ENCODE measurements at places on chromosomes 4 and X.

DNA sequence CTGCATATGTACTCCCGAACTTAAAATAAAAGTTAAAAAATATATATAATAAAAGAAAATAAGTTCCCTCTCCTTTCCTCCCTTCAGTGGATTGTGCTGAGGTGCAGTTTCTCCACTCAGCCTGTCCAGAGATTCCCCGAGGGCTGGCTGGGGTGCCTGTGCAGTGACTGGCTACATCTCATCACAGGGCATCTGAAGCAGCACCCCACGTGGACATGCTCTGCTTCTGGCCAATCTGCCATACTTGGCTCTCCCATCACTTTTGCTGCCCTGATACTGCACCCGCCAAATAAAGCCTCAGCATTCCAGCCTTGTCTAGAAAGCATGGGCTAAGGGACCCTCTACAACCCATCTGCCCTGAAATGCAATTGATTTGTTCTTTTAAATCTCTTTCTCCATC lies 11.1 kb upstream of the MGST2 start:
- DNase-seq: no peak

DNA sequence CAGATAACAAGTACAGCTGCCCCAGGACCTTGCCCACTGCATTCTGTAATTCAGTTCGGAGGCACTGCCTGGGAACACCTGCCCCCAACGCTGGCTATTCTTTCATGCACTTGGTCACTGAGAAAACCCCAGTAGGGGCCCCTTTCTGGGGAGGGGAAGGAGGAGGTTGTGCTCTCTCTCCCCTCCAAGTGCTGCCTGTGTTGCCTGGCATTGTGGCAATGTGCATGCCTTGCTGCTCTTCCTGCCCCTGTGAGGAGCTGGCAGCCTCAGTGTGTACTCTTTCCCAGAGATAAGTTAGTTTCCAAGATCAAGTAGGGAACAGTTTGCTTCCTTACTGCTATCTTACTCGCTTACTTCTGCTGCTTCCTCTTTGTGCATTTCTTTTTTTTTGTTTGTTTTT lies 90.8 kb downstream of the AASDH start:
- no peak for DNase-seq

GRCh38 chr4:23166407-23166806 lies 473.7 kb downstream of the GBA3 start:
- no peak for DNase-seq

- no peak for DNase-seq
Measured at GRCh38 chr4:184439856-184440594, 34.3 kb downstream of the IRF2 start.

- DNase-seq: no peak
Measured at GRCh38 chrX:142076633-142077032, 128.5 kb downstream of the MAGEC2 start.

DNA sequence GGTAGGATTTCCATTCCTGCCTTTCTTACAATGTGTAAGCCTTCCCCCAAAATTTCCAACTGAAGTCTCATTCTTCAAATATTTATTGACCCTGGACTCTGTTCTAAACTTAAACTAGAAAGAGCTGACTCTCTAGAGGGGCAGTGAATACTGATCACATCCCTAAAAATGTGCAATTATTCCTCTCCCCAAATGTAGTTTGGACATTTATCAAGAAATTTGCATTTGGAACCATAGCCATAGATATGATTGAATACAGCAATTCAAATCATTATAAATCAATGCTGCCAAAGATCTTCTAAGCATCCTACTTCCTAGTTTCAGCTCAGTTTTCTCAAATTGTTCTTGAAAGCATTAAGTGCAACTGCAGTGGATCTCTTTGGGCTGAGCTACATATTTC lies 525.7 kb downstream of the RAB28 start:
- DNase-seq: no peak

GRCh38 chr4:145097331-145097820 lies 620 bp downstream of the ANAPC10 start:
- DNase-seq: no peak

DNA sequence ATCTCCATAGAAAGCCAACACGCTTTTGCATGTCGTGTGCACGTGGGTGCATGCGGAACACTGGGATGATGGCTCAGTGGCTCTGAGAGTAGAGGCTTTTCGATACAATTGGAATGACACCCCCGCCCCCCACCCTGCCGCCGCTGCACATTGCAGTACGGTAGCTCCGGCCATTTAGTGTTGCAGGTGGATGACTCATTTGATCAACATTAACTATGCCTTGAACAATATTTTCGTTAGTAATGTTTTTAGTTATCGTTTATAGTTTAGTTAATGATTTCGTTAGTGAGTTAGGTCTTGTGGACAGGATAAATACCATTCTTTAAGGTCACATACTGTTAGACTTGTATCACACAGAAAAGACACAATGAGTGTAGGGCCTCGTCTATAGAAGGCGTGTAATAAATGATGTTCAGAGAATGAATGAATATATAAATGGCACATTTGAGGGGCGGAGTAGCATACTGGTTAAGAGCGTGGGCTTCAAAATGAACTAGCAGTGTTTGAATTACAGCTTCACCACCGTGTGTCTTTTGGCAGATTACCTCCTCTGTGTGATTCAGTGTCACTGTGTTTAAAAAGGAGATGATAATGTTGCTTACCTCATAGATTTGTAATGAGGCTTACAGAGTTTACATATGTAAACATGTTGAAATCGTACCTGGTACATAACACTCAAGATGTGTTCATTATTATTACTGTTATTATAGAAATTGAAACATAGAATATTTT lies 67.2 kb upstream of the TENM3 start:
- no peak for DNase-seq

DNA sequence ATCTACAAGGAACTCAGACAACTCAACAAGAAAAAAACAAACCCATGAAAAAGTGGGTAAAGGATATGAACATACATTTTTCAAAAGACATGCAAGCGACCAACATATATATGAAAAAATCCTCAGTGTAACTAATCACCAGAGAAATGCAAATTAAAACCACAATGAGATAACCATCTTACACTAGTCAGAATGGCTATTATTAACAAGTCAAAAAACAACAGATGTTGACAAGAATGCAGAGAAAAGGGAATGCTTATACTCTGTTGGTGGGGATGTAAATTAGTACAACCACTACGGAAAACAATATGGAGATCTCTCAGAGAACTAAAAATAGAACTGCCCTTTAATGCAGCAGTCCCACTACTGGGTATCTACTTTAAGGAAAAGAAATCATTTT lies 12.1 kb downstream of the NIPAL1 start:
- no peak for DNase-seq

GRCh38 chr4:6047130-6047673 lies 29.0 kb upstream of the C4orf50 start:
- DNase-seq: peak; percentile 19

DNA sequence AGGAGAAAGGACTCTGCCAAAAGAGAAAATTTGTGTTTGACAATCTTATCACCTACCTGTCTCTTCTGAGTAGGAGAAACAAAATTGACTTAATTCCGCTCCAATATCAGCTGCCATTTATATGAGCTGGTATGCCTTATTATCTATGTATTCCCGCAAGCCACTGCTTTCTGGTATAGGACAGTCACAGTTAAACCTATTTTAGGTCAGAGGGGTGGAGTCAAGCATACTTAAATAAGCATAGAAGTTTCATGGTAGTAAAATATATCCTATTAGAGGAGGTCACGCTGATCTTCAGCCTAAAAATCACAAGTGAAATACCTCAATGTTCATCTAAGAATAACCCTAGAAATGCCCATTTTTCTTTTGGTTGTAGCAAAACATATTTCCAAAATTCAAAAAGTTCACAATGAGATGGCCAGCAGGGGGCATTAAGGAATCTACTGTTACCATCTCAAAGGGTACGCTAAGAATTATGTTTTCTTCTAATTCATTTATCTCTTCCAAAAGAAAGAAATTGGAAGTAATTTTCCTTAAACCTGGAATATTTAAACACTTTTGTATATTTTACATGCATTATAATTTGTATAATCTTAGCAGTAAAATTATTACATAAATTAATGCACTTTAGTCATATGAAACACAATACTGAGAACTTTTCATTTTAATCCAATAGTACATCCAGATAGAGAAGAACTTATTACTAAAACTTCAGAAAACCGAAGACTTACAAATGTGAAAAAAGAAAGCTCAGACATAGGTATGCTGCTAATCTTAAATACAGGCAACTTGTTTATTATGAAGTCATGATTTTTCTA lies 10.5 kb downstream of the PPAT start:
- peak; percentile 27 for DNase-seq

DNA sequence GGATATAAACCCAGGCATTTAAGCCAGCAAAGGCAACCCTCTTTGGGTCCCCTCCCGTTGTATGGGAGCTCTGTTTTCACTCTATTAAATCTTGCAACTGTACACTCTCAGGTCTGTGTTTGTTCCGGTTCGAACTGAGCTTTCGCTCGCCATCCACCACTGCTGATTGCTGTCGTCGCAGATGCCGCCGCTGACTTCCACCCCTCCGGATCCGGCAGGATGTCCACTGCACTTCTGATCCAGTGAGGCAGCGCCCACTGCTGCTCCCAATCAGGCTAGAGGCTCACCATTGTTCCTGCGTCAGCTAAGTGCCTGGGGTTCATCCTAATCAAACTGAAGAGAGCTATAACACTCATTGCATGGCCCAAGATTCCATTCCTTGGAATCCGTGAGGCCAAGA lies 49.2 kb downstream of the ENOPH1 start:
- DNase-seq: no peak

DNA sequence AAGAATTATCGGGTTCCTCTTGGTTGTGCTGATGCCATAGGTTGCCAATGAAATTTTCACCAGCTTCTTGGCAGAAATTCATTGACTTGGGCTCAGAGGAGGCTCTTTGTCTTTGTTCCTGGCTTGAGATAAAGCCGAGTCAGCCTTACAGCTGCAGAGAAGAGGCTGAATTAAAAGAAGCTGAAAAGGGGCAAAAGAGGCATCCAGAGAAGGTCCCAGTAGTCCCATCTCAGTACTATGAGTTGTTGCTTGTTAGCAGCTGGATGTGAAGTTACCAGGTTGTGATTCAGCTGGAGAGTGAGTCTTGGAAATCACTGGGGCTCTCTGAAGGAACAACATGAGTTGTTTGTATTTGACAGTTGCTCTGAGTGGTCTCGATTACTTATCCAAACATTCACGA lies 59.7 kb downstream of the SMAD1 start:
- no peak for DNase-seq

DNA sequence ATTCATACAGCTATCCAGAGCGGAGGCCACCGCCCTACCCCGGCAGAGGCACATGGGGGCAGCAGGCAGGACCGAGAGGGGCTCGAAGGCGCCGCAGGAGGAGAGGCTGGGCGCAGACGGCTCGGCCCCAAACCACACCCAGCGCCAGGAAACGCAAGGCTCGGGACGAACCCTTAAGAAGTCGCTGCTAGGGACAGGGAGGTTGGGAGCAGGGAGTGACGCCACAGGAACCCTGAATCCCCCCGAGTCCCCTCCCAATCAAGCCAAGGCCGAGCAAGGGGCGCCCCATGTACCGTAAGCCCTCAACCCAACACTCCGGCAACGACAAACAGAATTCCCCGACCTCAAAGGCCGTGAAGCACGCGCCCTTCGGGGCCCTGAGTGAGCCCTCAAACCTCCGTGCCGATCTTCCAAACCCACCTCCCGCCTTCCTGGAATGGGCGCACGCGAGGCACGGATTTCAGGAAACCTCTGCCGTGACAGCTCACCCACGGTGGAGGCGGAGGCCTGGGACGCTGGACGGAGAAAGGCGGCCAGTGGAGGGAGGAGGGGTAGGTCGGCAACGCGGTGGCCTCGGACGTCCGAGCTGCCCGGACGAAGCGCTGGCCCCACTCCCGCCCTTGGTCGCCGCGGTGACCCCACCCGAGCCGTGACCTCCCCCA lies 1.8 kb downstream of the ZFYVE28 start:
- DNase-seq: no peak

GRCh38 chrX:106899841-106900240 lies 3.3 kb downstream of the RIPPLY1 start:
- no peak for DNase-seq

DNA sequence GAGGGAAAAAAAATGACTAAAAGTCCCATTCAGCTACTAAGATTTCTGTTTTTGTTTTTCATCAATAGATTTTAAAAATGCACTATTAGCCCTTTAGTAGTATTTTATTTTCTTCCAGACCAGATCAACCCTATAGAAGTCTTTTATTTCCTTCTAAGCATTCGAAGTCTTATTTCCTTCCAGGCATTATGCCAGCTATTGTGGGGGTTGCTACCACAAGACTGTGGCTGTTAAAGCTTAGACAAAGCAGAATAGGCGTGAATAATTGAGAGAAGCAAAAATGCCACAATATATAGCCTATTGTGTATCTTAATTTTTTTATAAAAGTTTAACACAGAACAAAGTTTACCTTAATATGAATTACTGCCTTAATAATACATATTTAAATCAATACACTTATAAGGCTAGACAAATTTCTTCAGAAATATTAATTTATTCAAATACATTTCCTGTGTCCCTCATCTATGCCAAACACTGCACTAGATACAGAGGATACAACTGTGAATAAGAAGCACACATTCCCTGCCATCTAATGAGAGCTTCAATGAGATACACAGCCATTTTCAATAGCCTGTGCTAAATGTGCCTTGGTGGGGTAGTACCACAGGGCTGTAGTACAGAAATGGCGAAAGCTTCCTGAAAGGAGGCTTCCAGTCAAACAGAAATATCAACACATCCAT lies 33.1 kb downstream of the SLC10A7 start:
- DNase-seq: no peak

DNA sequence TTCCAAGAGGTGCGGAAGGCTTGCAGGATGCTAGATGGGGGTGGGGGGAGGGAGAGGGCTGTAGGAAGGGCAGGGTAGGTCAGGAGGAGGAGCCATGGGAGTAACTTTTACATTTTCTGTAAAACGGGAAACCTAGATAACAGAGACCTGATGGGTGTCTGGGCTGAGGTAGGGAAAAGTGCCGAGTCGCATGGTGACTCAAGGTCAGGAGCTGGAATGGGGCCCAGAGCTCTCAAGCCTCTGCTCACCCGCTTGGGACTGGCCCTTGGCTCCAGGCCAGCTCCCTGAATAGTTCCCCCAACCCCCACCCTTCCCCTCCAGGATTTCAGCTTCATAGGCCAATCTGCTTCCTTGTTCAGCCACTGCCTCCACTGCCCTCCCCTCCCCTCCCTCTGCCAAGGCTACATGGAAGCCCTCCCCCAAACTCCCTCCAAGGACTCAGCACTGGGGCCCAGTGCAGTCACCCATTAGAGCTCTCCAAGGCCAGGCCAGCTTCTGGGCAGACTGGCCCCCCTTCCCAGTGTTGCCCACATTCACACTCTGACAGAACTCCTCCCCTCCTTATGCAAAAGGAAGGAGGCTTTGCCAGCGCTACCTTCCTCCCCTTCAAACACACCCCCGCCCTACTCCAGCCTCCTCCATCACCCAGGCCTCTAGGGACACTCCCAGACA lies 43.6 kb downstream of the TSC22D3 start:
- DNase-seq: peak; percentile 40

DNA sequence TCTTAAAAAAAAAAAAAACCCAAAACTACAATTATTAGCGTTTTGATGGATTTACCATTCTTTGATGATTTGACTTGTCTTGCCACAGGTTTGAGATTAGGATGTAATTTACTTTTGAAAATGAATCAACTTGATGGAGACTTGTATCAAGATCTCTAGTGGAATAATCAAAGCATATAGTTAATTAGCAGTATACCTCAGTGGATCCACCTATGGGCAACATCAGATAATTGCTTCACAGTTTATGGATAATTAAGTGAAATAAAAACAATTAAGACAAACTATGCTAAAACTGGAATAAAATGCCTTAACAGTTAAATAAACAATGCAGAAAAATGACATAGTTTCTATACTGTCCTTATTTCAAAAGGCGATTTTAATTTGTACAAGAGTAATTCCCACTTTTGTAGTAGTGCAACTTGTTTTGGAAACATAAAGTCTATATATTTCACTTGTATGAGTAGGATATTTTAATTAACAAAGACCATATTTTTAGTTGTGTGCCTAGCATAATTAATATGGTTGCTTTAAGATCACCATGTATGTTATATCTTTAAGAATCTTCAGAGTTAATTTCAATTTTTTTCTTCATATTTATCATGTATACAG lies 4.2 kb downstream of the CPEB2 start:
- no peak for DNase-seq

All from urothelium cell line (cell line).